NCI-H446 treated with DMSO at 0.1 percent for 48 hours (cell line): ENCODE measurements at places on chromosomes 13 and 19.

DNA sequence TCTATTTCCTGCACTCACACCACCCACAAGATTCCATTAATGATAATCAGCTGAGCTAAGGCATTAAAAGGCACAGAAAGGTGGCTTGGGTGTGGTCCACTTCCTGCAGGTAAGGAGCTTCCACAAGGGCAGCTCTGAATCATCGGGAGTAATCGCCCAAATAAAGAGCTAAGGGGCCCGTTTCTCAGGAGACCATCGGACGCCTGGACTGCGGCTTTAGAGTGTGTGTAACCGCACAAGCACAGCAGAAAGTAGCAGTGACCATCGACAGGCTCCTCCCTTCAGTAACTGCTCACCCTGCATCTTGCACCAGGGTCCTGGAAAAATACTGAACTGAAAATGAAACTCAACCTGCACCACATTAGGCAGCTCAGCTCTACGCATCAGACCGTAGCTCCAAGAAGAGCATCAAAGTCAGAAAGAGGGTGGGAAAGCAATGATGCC, 6.0 kb downstream of the STK24 start:
- no peak for DNase-seq

GRCh38 chr19:7478843-7479227, 10.0 kb downstream of the PEX11G start:
- no peak for DNase-seq

- DNase-seq = no peak
Observed at GRCh38 chr19:6014551-6015135, 36.7 kb upstream of the RANBP3 start.

DNA sequence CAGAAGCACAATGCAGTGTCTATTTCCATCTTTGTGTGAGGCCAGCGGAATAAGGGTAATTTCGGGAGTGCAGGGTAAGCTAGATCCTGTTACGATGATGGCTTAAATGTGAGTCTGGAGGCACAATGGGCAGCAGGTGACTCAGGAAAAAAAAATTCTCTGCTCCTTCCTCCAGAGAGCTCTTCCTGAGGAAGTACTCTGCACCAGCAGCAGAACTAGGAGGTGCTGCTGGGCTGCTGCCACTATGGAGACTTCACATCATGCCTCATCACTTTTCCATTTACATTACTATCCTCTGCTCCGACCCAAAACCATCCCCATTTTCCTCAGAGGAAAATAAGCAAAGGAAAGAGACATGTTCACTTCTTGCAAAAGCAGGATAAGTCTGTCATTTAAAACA, 282.0 kb downstream of the DNAJC15 start:
- DNase-seq = no peak

GRCh38 chr13:95614641-95615245, 29.8 kb downstream of the DZIP1 start:
- no peak for DNase-seq

GRCh38 chr13:27536361-27537101, 83.8 kb downstream of the LNX2 start:
- DNase-seq = no peak

DNA sequence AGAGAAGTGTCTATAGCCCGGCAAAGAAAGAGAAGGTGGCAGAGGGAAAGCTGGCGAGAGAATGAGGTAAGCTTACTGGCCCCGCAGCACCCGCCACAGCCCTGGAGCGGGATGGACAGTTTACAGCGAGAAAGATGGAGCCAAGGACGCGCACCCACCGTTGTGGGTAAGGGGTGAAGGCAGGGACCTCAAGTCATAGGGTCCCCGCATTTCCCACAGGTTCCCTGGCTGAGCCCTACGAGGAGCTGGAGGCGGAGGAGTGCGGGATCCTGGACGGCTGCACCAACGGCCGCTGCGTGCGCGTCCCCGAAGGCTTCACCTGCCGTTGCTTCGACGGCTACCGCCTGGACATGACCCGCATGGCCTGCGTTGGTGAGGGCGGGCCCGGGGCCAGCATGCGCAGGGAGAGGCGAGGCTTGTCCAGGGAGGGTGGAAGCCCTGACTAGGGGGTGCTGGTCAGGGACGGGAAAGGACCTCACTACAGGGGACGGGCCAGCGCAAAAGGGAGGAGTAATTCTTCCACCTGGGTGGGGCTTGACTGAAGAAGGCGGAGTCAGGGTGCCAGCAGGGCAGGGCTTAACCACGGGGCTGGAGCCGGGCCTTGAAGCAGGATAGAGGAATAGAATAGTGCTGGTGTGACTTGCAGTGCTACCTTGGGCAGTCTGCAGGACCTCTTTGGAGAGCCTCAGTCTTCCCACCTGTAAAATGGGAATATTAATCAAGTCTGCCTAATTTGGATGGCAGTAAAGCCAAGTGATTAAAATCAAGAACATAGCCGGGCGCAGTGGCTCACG, 26.5 kb downstream of the LTBP4 start:
- DNase-seq = no peak

DNA sequence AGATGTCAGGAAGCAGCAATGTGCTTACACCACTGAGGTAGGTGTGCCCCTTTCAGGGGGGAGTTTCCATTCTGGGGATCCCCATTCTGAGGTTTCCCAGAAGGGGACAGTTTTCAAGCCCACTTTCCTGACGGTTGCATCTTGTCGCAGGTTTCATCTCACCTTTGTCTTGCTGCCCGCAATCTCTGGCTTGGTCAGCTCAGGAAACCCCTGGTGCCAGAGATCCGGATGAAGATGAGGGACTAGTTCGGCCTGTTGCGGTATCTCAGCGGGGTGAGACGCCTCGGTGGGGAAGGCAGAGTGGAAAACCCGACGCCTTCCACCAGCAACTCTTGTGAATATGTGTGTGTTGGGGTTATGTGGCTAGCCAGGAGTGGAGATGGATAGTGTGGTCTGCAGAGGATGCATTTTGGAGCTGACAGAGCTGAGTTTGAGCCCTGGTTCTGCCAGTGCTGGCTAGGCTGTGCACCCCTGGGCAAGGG, 13.1 kb downstream of the TNFSF9 start:
- no peak for DNase-seq

- DNase-seq = no peak
Observed at GRCh38 chr13:85108356-85108755, 690.9 kb downstream of the SLITRK6 start.

DNA sequence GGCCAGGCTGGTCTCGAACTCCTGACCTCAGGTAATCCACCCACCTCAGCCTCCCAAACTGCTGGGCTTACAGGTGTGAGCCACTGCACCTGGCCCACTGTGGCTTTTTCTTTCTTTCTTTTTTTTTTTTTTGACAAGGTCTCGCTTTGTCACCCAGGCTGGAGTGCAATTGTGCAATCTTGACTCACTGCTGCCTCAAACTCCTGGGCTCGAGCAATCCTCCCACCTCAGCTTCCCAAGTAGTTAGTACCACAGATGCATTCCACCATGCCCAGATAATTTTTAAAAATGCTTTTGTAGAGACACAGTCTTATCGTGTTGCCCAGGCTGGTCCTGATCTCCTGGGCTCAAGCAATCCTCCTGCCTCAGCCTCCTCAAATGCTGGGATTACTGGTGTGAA, 12.1 kb upstream of the FCGBP start:
- DNase-seq = no peak

DNA sequence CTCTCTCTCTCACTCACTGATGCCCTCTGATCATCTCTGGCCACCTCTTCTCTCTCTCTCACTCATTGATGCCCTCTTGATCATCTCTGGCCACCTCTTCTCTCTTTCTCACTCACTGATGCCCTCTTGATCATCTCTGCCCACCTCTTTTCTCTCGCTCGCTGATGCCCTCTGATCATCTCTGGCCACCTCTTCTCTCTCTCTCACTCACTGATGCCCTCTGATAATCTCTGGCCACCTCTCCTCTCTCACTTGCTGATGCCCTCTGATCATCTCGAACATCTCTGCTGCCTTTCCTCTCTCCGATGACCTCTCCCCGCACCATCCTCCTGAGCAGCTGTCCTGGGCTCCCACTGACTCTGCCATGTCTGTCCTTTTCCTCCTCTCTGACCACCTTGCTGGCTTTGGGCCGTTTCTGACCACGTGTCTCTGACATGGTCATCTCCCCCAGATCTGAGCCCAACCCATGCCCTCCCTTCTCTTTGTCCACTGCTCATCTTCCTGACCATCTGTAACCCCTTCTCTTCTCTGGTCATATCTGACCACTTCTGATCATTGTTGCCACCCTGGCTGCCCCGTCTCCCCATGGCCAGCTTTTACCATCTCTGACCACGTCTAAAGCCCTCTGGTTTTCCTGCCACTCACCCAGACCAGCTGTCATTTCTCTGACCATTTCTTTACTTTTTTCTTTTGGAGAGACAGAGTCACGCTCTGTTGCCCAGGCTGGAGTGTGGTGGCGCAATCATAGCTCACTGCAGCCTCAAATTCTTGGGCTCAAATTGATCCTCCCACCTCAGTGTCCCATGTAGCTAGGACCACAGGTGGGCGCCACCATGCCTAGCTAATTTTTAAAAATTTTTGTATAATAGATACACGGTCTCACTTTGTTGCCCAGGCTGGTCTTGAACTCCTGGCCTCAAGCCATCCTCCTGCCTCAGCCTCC, 2.4 kb downstream of the LRFN3 start:
- no peak for DNase-seq

- no peak for DNase-seq
Observed at GRCh38 chr19:41902594-41902993, 19.6 kb downstream of the ARHGEF1 start.

DNA sequence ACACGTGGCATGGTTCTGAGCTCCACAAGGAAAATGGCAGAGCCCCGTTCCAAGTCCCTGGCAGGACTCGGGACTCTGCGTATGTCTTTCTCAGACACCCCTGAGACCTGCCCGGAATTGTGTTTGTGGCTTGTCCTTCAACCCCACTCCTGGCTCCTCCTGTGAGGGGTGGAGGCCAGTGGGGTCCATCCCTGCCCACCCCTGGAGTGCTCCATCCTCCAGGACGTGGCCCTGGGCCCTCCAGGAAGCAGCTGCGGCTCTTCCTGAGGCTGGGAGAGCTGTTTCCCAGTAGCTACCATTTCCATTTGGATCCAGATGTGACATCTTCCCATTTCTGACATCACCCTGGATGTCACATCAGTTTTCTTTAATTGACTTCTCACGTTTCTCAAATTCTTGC, 118.7 kb upstream of the C1QTNF9B start:
- DNase-seq = no peak

- no peak for DNase-seq
Observed at GRCh38 chr19:41405776-41406175, 8.2 kb downstream of the BCKDHA start.

DNA sequence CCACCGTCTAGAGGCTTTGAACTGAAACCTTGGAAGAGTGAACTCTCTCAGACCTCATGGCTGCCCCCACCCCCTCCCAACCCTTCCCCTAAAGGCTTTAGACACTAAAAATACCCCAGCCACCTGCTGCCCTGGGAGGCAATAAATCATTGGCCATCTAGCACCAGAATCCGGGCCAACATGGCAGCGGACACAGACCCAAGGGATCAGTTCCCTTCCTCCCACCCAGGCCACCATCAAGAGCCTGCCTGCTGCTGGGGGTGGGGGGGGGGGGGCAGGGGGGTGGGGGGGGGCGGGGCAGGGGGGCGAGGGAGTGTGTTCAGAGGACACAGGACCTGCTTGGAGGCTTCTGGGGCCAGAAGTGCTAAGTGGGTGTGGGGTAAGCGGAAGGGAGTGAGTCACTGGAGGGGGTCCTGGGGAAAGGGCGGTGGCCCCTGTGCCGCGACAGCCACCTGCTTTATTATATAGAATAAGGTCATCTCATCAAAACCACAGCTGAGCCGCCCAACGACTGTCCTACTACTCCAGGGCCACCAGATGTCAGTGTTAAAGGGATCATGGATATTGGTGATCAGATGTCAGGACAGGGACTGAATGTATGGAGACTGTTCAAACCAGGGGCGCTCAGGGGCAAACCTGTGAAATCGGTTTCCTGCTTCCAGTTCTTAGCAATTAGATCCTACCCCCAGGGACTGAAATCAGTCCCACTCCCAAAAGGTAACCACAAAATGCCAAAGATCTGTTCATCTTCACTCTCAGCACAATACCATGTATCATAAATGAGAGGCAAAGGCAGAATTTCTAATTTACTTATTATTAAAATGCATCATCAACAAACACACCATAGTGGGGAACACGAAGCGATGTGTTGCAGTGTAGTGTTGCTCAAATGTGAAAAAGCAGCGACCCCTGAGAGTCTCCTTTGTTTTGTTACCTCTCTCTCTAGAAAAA, 24.3 kb downstream of the ARL11 start:
- no peak for DNase-seq

GRCh38 chr13:22836475-22836874, 344.3 kb upstream of the SGCG start:
- no peak for DNase-seq

DNA sequence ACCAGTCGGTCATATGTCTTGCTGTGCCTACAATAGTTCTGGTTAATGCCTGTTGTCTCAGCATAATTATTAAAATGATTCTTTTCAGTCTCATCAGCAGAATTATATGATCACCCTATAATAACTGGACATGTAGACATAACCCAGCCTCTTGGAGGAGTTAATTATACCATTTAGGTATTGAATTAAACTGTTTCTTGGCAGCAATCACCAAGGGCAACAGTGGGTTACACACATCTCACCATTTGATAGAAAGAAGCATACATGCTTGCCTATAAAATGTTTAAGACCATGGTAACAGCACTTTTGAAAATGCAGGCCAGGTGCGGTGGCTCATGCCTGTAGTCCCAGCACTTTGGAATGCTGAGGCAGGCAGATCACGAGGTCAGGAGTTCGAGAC, 184.6 kb downstream of the RGCC start:
- no peak for DNase-seq

DNA sequence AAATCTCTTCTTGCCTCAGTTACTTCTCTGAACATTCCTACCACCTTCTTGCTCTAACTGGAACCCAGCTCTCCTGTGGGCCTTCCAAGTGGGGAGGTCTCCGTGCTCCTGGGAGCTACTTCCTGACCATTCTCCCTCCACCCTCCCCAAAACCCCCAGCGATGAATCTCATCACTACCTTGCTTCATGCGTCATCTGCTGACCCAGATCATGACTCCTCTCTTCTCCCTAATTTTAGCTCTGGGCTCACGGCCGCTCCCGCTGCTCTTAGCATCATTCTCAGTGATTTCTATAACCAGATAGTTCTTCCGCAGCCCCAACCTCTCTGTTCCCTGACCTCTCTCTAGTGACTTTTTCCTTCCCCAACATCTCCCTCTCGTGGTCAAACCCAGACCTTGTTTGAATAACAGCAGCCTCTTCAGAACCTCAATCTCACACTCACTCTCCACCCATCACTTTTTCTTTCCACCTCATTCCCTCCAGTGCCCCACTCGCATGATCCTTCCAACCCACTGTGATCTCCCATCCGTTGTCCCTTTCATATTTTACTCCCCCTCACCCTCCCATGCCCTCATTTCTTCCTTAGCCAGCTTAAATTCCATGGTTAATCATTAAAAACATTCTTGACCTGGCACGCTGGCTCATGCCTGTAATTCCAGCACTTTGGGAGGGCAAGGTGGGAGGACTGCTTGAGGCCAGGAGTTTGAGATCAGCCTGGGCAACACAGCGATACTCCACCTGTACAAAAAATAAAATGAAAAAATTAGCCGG, 21.8 kb downstream of the MRPS12 start:
- DNase-seq = peak; percentile 9
